Hindlimb muscle (tissue), 1 donor: ENCODE measurements at places on chromosomes 4 and X. TPM values are rescaled to one million over a fixed set of nuclear protein-coding genes. Genes with fewer than 3 reads are reported as not detected.

DNA sequence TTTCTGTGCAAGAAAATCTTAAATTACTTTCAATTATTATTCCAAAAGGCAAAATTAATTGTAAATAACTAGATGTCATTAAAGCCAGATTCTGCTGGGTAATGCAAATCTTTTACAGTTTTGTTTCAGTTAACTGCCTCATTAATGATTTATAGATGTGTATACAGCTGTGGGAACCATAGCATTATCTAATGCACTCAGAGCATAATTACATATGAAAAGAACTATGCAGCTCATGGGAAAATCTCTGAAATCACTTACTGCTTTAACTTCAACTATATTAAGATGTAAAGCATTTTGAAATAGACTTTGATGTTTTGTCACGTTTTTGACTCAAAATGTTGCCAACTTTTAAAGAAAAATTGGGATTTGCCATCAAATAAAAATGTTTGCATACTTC, 630.3 kb upstream of the KLHL4 start:
- DNase-seq = no peak

- no peak for DNase-seq
These were observed 50.4 kb downstream of the C4orf50 start for GRCh38 chr4:5967783-5968182.

DNA sequence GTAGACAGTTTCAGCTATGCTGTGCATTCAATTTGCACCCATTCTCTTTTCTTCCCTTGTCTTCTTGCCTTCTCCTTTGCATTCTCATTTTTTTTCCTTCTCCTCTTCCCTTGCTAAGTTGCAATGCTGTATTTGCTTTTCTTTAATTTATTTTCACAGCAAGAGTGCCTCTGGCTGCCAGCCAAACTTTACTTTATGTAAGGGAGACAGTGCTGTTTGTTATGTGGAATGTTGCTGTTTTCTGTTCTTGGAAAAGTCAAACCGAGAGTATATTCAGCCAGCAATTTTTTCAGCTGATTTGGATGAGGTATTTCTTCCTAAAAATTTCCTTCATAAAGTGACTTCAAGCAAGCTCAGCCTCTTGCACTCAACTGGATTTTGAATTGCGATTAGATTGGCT, 1293.4 kb downstream of the ARAP2 start:
- peak; percentile 27 for DNase-seq

DNA sequence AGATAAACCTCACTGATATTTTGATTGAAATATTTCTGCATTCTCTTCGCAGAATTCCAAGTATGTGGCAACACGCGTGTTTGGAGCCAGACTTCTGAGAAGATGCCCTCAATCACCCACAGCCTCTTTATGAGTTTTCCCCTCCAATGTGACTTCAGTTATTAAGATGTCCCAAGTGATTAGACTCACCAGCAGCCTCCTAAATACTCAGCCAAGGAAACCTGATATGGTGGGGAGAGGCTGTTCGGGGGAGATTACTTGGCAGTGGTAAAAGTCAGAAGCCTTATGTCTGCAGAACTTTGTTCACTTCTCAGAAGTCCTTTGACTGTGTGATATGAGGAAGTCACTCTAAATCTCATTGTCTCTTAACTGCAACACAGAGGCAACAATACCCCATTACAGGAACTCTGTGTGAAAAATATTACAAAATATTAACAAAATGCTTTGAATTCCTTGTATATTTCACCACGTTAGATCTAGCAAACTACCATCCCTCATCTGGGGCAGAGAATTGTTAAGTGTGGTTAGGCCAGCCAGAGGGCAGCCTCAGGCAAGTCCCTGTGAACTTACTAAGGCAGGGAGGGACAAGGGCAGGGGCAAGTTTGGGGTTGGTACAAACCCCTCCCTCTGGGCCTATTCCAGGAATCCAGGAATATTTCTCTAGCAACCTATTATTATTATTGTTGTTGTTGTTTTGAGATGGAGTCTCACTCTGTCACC, 151.4 kb upstream of the USP9X start:
- DNase-seq = peak; percentile 45

The IL2 gene
- not detected for polyA plus RNA-seq
